H1 (cell line): ENCODE measurements at places on chromosomes 3 and 15.

DNA sequence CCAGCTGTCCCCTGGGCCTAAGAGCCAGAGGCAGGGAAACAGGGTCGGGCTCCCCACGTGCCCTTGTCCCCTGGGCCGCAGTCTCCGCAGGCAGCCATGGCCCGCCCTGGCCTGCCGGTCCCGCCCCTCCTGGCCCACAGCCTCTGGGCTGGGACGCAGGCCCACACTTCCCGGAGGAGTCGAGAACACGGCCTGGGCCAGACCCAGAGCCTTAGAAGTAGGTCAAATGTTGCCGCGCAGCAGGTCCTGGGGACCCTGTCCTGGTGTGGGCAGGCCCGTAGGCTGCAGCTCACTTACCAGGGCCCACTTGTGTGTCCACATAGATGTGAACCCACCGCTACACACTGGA lies 4.3 kb upstream of the MYL3 start:
- DNase-seq: no peak

DNA sequence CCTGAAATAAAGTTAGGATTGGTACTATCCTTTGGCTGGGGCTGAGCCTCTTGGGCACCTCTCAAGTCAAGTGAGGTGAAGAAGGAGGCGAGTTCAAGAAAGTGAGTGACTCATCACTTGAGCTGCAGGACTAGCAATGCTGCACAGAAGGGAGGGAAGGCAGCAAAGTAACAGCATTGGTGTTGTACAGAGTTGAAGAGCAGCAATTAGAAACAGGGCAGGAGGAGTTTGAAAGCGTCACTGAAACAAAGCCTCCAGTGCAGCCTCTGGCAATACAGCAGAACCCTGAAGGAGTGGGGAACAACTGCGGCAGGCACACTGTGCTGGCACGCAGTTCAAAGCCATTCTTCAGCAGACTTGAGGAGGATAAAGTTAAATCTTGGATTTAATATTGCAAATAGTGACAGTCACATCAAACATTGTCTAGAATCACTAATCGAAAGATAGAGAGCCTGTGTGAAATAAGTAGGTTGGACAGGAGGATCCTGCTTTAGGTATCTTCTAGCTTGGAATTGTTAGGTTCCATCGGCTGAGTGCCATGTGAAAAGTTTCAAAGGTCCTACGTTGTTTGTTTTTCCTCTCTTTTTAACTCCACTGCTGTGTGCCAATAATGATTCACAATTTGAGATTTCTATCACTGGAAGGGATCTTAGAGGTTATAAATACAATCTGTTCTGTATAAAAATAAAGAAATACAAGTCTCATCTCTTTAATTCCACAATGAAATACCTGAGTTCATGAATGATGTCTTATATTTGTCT lies 479.8 kb downstream of the NAALADL2 start:
- DNase-seq: no peak

GRCh38 chr3:43400781-43401730 lies 114.7 kb downstream of the SNRK start:
- no peak for DNase-seq

DNA sequence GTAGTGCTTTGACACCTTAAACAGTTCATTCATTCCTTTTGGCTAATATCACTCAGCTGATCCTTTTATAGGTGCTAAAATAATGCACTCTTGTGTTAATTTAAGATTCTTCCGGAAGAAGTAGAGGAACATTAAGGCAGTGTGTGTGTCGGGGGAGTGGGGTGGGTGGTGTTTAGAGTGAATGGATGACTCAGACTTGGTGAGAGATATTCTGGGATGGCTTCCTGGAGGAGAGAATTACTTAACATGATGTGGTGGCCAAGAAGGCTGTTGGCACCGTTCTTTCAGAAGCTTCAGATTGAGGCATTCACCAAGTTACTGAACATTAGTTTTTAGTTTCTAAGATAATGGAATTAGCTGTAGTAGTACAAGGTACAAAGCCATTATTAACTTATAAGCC lies 125.6 kb upstream of the ROPN1 start:
- DNase-seq: no peak

DNA sequence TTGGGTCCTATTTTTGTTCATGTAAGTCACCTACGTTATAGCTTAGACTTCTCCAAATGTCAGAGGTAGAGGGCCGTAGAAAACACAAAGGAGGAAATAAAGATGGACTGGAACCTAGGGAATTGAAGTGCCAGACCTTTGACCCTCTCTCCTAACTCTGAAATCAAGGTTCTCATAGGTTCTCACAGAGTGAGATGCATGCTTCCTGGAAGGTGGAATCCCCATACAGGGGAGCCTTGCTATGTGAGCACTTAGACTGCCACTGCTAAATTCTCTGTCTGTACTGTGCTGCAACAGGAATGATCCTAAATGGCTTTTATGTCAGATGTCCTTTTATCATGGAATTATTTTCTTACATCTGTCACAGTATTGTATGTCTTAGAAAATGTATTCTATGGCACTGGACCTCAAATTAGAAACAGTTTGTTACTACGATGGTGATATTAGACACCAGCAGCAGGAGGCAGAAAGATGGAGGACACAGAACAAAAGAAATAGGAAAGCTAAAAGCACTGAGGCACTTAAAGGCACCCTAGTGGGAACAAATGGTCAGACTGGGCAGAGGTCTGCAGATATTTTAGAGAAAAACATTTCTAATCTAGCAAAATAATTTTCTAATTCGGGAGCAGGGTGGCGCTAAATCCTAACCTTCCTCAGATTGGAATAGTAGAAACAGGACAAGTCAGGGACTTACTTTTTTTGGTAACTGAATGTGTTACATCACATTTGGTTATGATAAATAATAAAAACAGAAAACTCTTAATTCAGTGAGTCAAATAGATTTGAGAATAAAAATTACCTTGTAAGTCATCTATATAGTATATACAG lies 60.2 kb upstream of the CDAN1 start:
- DNase-seq: no peak

DNA sequence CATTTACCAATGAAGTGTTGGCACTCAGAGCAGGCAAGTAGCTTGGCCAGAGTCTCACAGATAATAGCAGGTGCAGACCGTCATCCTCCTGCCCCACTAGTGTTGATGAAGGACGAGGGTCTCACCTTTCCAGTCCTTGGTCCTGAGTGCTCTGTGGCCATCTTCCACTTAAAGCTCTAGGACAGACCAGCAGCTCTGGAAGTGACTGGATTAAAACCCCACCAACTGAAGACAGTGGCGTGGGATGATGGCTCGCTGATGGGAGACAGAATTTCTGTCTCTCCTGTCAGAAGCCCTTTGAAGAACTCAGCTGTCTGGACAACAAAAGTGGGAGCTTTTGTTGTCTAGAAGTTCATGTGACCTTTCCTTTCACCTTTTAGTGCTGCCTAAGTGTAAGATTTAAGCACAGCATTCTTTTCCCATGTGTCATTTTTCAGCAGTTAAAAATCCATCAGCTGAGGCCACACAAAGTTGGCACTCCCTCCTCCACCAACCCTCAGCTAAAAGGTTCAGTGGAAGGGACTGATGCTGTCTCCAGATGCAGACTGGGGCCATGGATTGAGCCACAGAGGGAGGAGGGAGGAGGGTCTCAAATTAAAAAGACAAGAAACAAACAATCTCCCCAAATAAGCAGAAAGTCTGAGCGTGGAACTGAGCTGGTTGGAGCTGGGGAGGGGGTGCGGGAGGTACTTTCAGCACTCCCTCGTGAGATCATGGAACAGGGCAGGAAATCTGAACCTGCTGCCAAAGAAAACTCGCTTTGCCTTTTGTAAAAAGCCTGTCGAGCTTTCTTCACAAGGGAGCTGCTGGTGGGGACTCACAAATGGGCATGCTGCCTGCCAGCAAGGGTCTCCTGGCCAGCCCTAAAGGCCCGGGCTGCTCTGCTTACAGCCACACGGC lies 148.5 kb upstream of the CTDSPL start:
- DNase-seq: no peak
